ENCODE measurements at places on chromosomes 2 and 18.

GRCh38 chr2:60569680-60570111 lies 16.2 kb upstream of the BCL11A start:
- H3K4me3 ChIP-seq: no peak overlapping the region
- peaks cover 4% of the 10 kb centered on the region for H3K4me1 ChIP-seq
- peaks cover 37% of the 10 kb centered on the region for H3K27me3 ChIP-seq
- no peak overlapping the region for H3K27ac ChIP-seq
- DNase-seq: no peak
- H3K36me3 ChIP-seq: no peaks in the 10 kb centered on the region

DNA sequence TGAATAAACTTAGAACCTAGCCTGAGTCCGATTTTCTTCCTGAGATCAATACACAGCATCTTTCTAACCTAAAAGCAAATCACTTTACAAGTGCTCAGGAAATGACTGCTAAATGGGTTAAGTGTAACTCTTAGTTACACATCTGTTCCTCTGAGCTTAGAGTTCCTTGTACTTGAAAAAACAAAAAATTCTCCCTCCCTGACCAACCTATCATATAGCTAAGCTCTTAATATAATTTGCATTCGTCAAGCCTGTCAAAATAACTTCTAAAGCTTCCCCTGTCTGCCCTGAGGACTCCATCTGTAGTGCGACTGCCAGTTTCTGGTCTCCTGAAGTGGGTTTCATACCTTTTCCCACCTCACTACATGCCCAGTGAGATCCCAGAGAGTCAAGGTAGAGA lies 190.4 kb downstream of the NCK2 start:
- DNase-seq: no peak
- H3K4me1 ChIP-seq: peaks cover 5% of the 10 kb centered on the region
- H3K4me3 ChIP-seq: no peak overlapping the region
- peaks cover 4% of the 10 kb centered on the region for H3K36me3 ChIP-seq

GRCh38 chr2:6927186-6927585 lies 10.0 kb downstream of the RNF144A start:
- peaks cover 54% of the 10 kb centered on the region for H3K4me1 ChIP-seq
- H3K36me3 ChIP-seq: no peaks in the 10 kb centered on the region
- no peak overlapping the region for H3K4me3 ChIP-seq
- no peaks in the 10 kb centered on the region for H3K27me3 ChIP-seq
- H3K27ac ChIP-seq: peak overlapping the region; percentile 43
- DNase-seq: no peak

- H3K4me1 ChIP-seq: peaks cover 12% of the 10 kb centered on the region
- H3K36me3 ChIP-seq: peaks cover 13% of the 10 kb centered on the region
- no peak overlapping the region for H3K27ac ChIP-seq
- DNase-seq: no peak
- peaks cover 6% of the 10 kb centered on the region for H3K27me3 ChIP-seq
These were observed 90.0 kb downstream of the PLEKHM3 start for GRCh38 chr2:207935121-207935990.

DNA sequence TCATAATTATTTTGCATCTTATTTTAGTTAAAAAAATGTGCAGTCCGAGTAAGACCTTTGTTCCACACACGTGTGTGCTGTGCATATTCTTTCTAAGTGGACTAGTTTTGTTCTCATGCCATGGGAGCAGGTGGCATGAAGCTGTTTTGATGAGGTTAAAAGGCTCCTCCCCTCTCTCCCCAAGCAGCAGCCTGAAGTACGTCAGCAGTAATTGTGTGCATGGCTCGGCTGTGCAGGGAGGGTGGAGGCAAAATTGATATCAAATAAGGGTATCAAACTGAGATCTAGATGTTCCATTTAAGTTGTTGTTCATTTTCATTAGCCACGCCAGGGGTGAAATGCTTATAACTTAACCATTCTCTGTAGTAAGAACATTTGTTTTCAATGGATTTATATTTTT lies at the start of gene NYAP2:
NYAP2 (plus strand) TSS at position 207 of the 400 bp plus-strand sequence. CDS start 9,171 bp downstream, outside the sequence.
- H3K4me3 ChIP-seq: peak within 1 kb of the TSS; percentile 61
- H3K36me3 ChIP-seq: no peaks in the 10 kb centered on the region
- no peak for DNase-seq

- H3K4me1 ChIP-seq: peaks cover 33% of the 10 kb centered on the region
- peak overlapping the region; percentile 80 for H3K27ac ChIP-seq
- no peaks in the 10 kb centered on the region for H3K36me3 ChIP-seq
- peak overlapping the region; percentile 27 for H3K4me3 ChIP-seq
These were observed 27.5 kb upstream of the CAB39 start for GRCh38 chr2:230685178-230685577.
